ENCODE measurements at places on chromosomes 2 and 18.

DNA sequence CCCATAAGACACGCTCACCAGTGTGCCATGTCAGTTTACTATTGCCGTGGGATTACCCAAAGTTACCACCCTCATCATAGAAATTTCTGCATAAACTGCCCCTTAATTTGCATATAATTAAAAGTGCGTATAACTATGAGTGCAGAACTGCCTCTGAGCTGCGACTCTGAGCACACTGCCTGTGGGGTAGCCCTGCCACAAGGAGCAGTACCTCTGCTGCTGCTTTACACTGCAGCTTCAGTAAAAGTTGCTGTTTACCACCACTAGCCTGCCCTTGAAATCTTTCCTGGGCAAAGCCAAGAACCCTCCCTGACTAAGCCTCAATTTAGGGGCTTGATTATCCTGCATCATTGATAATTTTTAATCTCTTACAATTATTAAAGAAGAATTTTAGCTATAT lies 213.9 kb upstream of the MAP2 start:
- no peak for DNase-seq

- no peak for DNase-seq
Measured at GRCh38 chr2:15163326-15163725, 397.8 kb downstream of the NBAS start.

DNA sequence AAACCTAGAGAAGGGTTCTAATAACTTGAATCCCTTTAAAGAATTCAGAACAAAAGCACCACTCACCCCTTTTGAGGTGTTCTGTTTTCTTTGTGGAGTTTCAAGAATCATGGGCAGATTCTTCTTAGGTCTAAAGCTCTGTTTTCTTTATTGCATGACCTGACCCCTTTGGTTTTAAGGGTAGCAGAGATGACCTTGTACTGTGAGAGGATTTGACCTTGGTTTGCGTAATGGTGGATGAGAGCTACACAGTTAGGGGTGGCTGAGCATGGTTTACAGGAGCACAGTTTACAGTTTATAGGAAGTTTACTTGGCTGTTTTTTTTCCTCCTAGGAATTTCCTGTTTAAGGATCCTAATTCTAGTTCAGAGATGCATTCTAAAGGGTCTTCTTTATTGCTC lies 1095.6 kb upstream of the NRXN1 start:
- DNase-seq: no peak

GRCh38 chr2:96501886-96502810 lies 3.0 kb downstream of the NEURL3 start:
- DNase-seq: no peak

DNA sequence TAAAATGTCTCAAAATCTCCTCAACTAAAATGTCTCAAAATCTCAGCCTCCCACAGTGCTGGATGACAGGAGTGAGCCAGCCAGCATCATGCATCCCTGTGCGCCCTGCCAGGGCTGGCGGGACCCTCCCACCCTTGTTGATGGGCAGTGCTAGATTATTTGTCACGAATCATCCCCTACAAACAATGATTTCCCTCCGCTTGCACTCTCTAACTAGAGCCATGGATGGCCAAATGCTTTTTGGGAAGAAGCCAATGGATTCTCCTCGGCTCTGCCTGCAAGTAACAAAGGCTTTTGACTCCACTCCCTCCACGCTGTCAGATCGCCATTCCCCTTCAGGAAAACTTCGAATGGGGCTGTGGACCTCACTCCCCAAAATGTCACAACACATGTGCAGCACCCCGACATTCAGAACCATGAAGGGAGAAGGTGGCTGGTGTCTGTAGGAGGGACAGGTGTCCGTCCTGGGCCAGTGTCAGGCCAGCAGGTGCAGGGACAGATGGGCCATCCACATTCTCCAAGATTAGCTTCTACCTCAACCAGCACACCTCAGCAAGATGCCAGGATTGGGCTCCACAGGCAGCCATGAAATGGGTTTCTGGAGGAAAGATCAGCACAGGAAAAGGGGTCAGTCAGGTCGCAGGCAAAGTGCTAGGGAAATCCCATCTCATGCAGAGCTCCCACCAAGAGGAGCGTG lies 11.5 kb downstream of the AMER3 start:
- no peak for DNase-seq

DNA sequence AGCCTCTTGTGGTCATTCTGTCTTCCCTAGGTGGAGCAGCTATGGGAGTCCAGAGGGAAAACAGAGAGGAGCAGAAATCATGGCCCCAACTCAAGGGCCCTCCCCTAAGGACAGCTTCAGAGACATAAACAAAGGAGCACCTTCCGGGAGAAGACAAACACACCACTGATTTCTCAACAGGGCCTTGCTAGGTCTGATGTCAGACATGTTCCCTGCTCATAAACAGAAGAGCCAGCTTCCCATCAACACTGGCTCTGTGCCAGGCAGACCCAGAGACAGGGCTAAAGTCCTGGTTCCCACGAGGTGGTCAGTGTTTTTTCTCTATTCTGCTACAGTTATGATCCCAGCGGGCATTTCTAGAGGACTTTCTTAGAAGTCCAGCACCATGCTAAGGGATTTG lies 19.3 kb downstream of the CXCR2 start:
- no peak for DNase-seq

- no peak for DNase-seq
Measured at GRCh38 chr2:45498661-45499550, 112.2 kb downstream of the SRBD1 start.

DNA sequence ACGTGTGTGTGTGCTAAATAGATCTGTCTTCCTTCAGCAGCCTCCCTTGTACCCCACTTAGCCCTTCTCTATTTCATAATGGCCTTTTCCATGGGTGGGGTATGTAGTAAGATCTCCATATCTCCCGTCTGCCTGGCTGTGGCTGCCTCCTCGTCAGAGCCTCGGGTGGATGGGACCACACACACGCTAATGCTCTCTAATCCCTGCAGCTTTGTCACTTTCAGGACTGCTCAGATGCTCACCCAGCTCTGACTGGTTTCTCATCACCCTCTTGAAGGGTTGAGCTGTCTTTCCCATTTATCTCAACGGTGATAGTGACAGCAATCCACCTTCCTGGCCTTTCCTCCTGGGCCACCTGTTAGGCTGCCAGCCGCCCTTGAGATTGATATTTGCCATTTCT lies 95.3 kb downstream of the DCC start:
- no peak for DNase-seq

DNA sequence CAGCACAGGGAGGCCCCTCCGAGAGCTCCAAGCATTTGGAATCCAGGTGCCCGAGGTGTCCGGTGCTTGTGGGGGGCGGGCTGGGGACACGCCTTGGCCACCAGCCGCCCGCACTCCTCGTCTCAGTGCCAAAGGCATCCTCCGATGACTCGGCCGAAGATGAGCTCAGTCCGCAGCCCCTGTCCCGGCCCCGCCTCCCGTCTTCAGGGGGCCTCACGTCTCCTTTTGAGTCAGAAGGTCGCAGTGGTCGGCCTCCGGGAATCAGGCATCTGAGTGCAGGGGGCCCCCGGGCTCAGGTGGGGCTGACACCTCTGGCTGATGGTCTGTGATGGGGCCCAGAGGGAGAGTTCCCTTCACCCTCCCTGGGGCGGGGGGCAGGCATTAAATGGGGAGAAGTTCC lies 74.8 kb downstream of the NFATC1 start:
- no peak for DNase-seq

GRCh38 chr18:22346401-22346952 lies 71.2 kb downstream of the CTAGE1 start:
- DNase-seq: no peak

GRCh38 chr2:109057686-109058085 lies 68.7 kb upstream of the EDAR start:
- no peak for DNase-seq

DNA sequence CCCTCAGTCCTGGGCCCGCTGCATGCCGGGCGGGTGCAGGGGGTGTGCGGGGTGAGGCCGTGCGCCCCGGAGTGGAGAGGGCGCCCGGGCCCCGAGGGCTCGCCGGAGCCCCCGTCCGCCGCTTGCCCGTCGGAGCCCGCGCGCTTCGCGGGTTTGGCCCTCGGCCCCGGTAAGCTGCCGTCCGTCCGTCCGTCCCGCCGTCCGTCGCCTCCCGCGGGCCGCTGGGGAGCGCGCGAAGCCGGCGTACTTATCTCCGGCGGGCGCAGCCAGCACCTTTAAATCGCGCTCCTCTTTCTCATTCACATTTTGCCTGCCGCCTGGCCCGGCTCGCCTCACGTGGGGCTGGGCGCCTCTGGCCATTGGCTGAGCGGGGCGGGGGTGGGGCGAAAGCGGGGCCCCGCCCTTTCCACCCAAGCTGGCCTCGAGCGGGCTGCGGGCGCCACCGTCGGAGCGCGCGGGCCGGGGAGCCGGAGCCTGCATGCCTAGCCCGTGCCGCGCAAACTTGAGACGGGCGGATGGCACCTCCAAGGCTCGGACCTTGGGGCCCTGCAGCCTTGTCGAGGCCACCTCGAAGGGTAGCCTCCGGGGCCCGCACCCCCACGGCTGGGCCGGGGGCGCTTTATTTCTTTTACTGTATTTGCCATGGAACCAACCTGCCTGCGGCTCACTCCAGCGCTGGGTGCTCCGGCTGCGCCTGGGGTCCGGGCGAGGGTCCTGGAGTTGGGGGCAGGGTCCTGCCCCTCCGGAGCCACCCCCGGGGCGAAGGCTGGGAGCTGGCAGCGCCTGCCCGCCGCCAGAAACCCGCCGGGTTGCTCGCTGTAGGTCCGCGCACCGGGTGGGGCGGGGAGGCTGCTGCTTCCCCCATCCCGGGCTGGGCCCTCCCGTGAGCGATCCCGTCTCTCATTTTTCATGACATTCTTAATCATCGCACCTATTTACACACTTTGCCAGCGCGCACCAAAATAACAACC lies at the start of gene GBX2:
Gene GBX2, minus strand, starts transcription at position 277 of the 971 bp plus-strand sequence. CDS start 415 bp downstream, outside the sequence.
- DNase-seq: no peak

GRCh38 chr2:229686122-229686919 lies 28.0 kb downstream of the DNER start:
- no peak for DNase-seq

DNA sequence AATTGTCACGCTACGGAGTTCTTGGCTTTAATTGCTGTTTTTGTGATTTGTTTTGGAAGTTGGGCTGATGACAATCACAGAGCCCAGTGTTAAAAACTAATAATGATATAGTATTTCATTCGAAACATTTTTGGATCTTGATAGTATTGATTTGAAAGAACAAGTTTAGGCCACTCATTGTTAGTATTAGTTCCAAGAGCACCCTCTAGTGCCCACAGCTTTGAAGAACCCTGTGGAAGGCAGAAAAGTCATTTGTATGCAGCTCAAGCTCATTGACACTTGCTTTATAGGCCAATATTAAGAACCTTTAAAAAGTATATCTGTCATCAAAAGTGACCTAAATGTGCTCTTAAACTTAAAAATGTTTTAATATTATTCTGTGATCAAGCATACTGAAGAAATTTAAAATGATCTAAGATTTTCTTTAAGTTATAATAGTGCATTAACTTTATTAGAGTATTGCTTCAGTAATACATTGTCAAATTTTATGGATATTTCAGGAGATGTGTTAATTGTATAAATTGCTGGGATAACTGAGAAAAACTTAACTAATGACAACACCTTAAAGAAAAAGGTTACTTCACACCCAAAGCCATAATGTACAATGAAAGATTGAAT lies 191.0 kb downstream of the GRB14 start:
- DNase-seq: peak; percentile 74

GRCh38 chr2:17781482-17781881 lies 27.5 kb downstream of the GEN1 start:
- no peak for DNase-seq

DNA sequence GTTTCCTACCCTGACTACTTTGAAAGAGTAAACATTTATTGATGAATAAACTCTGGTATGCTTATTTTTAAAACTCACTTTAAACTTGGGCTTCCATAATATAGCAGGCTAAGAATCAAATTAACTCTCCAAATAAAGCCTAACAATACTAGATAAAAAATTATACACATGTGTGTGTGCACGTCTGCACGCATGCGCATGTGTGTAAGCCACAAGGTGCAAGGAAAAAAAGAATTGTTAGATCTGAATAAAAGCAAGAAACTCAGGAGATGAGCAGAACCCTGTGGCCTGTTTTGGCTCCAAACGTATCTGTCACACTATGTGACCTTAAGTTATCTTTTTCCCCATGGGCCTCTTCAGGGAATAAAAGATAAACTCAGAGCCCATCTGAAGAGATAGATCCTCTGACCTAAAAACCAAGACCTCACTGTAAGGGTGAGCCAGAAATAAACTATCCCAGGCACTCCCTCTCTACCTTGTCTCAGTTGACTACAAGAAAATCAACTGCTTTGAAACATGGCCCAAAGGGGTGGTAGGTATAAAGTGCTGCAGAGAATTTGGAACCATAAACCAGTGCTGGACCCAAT lies 6.3 kb downstream of the HDHD2 start:
- DNase-seq: no peak

All from Ammon's horn (tissue), 1 donor.